ENCODE measurements at places on chromosomes 2 and 18. TPM values are rescaled to one million over a fixed set of nuclear protein-coding genes. Genes with fewer than 3 reads are reported as not detected.

Gene PPP4R1
- total RNA-seq: 150 TPM

Gene RAMP1
- 461 TPM for total RNA-seq

DNA sequence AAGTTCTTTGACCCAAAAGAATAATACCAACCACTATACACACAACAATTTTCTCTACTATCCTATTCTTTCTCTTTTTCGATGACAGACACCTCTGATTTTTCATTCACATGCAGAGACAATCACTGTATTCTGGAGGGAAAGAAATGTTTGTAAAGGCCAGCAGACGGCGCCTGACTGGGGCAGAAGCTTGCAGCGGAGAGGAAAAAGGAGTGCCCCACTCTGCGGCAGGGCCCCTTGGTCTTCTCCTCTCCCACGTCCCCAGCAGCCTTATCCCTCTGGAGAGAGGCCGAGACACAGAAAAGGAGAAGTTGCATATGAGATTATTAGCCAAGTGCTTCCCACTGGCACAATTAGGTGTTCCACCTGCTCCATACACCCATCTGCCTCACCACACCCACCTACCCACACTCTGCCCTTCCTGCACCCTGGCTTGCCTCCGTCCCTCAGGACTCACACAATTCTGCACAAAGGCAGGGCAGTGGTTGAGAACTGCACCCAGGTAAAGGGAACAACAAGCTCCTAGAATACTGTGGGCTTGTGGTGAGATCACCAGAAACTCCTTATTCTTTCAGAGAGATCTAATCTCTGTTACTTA, 687.3 kb downstream of the NRXN1 start:
- no peak for DNase-seq

- no peak for DNase-seq
These were observed 393.9 kb downstream of the BCL11A start for GRCh38 chr2:60159519-60159918.
